Fibroblast of villous mesenchyme (primary cell): ENCODE measurements at places on chromosomes 7 and 10.

DNA sequence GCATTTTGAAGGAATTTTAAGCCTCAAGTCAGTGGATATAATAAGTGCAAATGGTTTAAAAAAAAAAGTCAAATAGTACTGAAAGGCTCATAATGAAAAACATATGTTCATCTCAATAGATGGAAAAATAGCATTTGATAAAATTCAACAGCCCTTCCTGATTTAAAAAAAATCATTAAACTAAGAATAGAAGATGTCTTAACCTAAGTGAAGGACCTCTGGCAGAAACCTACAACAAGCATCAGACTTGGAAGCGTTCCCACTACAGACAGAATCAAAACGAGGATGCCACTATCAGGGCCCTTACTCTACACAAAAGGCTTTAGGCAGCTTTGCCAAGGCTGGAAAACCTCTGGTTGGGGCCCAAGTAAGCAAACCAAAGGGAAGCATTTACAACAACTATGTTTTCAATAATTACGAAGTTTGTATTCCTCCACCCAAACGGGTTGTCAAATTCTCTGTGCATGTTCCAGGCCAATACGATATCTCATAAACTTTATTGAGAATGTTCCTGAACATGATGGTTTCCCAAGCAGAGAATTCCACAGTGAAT is 45.1 kb downstream of the CYTH3 start:
- DNase-seq = peak; percentile 74

- peak; percentile 90 for DNase-seq
Observed at GRCh38 chr7:101792051-101792681, 25.3 kb upstream of the CUX1 start.

DNA sequence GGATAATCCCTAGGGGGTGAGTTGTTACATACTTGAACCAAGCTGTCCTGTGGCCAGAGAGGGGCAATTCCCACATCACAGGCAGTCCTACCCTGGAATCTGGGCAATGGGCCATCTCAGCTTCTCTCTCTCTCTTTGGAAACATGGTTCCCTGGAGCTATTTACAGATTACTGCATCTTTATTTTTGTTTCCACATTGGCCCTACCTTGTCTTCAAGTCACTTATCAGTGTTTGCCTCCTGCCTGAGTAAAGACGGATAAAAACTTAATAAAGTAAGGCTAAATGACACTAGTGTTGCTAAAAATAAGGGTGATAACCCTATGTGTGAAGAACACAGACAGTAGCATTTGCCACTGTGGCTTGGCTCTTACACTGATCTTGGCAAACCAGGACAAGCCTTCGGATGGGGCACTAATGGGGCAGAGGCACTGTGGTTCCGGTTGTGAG is 228.2 kb downstream of the GFRA1 start:
- peak; percentile 11 for DNase-seq

- peak; percentile 33 for DNase-seq
Observed at GRCh38 chr10:52212062-52212461, 102.0 kb upstream of the DKK1 start.

- DNase-seq = no peak
Observed at GRCh38 chr7:131726031-131726430, 169.6 kb upstream of the PODXL start.

DNA sequence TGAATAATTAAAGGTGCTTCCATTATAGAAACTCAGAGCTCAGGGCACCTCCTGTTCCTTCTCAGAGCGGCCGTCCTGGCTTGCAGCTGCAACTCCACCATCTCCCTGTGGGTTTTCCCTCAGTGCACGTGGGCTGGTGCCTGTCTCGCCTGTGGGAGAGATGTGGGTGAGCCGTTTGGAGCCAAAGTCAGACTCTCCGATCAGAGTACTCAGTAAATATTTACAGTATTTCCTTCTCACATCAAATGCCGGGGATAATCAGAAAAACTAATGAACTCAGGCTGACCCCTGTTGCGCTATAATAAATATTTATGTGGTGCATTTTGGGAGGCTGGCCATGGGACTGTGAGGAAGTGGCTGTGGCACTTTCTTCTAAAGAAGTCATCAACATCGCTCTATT is 155.8 kb upstream of the HABP2 start:
- DNase-seq = no peak

GRCh38 chr7:6886198-6886597 is 60.1 kb upstream of the CCZ1B start:
- no peak for DNase-seq

- no peak for DNase-seq
Observed at GRCh38 chr10:132146941-132147915, 39.5 kb upstream of the DPYSL4 start.

GRCh38 chr7:94957061-94957460 is 49.7 kb downstream of the PPP1R9A start:
- no peak for DNase-seq

- DNase-seq = peak; percentile 37
Observed at GRCh38 chr10:29736366-29737073, 101.7 kb upstream of the SVIL start.

DNA sequence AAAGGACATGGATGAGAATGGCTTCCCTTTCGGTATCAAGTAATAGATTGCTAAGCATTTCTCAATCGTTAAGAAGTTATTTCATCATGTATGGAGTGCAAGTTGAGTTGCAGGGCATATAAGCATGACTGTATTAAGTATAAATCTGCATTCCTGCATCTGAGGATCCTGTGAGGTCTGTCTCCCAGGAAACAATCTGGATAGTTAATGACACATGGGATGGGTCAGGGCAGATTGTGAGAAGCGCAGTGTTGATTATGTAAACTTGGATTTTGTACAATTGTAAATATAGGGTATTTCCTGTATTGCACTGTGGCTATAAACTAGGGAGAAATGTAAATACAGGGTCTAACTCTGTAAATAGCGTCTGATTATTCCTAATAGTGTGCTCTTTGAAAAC is 102.6 kb downstream of the PLXDC2 start:
- peak; percentile 89 for DNase-seq

DNA sequence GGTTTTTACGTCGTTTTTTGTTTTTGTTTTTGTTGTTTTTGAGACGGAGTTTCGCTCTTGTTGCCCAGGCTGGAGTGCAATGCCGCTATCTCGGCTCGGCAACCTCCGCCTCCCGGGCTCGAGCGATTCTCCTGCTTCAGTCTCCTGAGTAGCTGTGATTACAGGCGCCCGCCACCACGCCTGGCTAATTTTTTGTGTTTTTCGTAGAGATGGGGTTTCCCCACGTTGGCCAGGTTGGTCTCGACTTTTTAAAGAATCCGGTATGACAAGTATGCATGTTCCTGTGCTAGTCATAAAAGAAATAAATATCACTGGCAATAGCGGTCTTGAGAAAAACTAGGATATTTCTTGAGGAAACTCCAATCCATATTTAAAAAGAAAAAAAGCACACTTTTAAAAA is 2.7 kb upstream of the ARL4A start:
- DNase-seq = no peak

- DNase-seq = no peak
Observed at GRCh38 chr10:30155401-30155800, 96.0 kb upstream of the JCAD start.

- DNase-seq = no peak
Observed at GRCh38 chr7:157047148-157047547, 36.7 kb upstream of the MNX1 start.

- no peak for DNase-seq
Observed at GRCh38 chr7:77707504-77707992, 11.3 kb downstream of the RSBN1L start.

DNA sequence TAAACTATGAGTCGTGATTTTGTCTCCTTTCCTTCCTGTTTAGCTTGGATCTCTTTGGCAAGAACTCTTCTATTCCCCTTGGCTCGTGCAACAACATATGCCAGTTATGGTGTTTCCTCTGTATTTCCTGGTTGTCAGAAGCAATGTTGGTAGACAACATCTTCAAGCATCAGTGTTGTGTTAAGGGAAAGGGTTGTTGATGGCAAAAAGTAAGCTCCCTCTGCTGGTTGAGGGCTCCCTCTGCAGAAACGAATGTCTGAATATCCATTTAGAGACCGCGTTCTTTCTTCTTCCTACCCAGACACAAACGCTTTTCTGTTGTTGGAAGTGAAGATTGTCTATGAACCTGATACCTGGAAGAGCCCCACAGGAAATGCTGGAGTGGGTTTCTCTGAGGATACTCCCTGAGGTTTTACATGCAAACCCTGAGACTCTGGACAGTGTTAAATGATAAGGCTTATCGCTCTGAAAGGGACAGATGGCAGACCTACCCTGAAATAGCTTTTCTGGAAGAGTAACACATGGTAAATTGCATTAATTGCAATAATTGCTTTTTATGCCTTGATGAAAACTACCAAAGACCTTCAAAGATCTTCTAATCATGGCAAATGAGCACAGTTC is 23.5 kb upstream of the C1QL3 start:
- peak; percentile 45 for DNase-seq

DNA sequence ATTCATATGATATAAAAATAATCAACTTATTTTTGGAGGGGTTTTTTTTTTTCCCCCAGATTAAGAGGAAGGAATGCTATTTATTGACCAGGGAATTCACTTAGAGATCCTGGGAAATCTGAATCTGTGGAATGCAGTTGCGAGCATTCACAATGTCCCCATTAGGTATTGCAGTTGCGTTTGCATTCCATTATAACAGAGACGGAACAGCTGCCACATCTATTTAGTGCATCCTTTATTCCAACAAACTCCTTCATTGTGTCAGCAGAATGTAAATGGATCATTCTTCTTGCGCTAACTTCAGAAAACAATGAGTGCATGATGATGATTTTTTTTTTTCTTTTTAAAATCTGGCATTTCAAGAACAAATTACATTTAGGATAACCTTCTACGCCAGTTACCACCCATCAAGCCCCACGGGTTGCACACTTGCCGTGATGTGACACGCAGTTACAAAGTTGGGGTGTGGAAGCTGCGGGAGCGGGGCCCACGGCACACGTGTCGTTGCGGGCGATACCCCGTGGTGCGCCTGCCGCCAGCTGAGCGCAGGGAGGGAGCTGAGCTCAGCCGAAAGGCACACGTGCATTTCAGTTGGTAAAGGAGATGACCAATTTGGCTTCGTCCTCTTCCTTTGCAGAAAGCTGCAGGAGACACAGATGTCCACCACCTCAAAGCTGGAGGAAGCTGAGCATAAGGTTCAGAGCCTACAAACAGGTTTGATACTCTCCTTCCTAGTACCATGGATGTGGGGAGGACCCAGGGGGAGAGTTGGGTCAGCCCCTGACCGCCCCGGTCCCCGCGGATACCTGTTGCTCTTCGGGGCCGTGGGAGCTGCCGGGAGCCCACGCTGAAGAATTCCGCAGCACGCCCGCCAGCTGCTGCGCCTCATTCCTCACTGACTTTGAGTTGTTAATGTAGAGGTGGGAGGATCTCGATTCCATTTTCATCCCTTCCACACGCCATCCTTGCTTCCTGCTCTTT is 175.3 kb upstream of the SH2B2 start:
- no peak for DNase-seq

DNA sequence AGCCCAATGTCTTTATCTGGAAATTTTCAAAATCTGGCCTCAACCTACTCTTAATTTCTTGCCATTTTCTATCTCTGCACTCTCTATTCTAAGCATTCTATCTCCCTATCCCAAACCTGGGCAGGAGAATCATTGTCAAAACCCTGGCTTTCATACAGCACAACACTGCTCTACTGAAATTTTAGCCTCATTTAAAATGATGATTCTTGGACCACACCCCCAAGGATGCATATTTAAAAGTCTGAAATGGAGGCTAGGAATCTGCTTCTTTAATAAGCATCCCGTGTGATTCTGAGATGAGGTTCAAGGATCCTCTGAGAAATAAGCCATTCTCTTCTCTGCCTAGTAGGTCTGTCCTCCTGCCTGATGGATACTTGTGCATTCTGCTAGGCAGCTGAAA is 50.8 kb upstream of the EGR2 start:
- DNase-seq = no peak

DNA sequence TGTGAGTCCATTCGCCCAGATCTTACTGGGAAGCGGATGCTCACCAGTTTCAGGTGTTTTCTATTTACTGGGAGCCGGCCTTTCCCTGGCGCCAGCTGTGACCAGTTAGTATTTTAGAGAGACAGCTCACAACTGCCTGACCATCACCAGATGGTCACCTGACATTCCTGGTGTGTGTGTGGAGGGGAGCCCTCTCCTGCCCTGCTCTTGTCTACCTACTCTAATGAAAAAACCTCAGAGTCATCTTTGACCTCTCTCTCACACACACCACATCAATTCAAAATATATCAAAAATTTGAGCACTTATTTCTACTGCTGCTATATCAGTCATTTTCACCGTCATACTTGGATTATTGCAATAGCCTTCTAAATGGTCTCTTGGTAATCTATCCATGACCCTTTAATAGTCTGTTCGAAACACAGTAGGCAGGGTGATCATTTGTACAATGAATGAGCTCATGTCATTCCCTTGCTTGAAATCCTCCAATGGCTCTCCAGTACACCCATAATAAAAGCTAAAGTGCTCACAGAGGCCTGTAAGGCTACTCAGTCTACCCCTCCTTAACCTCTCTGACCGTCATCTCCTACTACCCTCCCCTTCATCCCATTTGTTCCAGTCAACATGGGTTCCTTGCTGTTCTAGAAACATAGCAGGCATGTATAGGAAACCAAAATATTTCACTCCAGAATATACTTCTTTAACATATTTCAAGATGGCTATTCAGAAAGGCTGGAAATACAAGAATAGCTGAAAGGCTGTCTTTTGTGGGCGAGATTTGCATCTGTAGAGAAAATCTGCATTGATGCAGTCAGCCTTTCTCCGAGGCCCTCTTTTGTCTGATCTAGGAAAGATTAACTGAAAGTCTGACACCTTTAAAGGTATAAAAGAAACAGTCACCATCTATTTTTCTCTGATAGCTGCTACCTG is 17.5 kb upstream of the NT5C3A start:
- DNase-seq = no peak

- peak; percentile 75 for DNase-seq
Observed at GRCh38 chr10:58755677-58756076, 243.0 kb downstream of the BICC1 start.

- no peak for DNase-seq
Observed at GRCh38 chr7:91378131-91378530, 113.9 kb downstream of the FZD1 start.

DNA sequence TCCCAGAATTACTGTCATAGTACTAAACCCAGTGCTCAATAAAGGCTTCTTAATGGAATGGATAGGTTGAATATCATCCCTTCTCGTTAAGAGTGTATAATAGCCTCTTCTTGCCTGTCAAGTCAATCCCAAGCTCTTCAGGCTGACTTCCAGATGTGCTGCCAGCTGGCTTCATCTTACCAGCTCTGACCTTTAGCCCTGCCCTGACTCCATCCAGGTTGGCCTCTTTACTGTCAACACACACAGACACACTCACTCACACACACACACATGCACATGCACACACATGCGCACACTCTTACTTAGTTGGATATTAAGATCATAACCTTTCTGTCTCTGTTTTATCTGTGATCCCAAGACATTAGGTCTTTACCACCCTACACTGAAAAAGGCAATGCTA is 49.1 kb downstream of the ASB4 start:
- no peak for DNase-seq

DNA sequence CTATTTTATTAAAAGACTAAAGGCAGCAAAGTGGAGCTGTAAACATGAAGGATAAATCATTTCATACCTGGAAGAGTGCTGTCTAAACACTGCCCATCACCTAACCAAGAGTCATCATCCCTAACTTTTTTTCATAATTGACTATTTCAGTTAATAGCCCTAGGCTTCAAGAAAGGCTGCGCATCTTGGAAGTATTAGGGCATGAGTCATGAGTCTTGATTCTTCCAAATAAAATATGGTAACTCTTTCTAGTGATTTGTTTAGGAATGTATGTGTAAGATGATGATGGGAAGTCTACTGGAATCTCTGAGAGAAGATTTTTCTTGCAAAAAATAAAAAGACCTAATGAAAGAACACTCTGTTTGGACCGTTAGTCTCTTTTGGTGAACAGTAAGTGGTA is 207.7 kb upstream of the AHR start:
- DNase-seq = peak; percentile 41
